ENCODE measurements at places on chromosomes 1 and 21.

DNA sequence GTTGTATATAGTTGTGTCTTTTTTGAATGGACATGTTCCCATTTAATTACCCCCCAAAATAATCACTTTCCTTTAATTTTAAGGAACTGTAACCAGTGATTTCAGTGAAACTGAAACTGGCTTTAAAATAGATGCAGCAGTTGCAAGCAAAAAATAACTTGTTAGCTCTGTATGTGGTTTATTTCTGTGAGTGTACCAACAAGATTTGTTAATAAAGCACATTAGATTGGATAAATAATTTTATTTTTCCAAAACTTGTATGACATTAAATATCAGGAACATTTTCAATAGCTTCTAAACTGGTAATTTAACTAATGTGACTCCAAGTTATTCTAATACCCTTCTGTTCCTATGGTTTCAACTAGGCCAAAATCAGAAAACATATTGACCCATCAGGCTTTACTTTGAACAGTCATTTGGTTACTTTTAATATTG lies 184.3 kb upstream of the CACYBP start:
- DNase-seq, result no peak

DNA sequence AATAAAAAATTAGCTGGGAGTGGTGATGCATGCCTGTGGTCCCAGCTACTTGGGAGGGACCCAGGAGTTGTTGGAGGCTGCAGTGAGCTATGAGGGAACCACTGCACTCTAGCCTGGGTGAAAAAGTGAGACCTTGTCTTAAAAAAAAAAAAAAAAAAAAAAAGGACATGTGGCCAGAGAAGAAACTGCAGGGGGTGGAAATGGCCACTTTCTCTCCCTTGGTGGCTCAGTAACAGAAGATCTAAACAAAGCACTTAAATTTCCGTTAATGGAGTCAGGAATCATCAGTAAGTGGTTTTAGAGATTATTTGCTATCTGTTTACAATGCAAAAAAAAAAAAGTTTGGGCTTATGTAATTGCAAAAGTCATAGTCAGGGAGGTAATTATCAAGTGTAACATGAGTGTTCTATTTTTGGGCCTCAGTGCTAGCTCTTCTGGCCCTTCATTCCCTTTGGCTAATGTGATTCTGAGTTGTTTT lies 19.3 kb upstream of the OPRD1 start:
- no peak for DNase-seq

DNA sequence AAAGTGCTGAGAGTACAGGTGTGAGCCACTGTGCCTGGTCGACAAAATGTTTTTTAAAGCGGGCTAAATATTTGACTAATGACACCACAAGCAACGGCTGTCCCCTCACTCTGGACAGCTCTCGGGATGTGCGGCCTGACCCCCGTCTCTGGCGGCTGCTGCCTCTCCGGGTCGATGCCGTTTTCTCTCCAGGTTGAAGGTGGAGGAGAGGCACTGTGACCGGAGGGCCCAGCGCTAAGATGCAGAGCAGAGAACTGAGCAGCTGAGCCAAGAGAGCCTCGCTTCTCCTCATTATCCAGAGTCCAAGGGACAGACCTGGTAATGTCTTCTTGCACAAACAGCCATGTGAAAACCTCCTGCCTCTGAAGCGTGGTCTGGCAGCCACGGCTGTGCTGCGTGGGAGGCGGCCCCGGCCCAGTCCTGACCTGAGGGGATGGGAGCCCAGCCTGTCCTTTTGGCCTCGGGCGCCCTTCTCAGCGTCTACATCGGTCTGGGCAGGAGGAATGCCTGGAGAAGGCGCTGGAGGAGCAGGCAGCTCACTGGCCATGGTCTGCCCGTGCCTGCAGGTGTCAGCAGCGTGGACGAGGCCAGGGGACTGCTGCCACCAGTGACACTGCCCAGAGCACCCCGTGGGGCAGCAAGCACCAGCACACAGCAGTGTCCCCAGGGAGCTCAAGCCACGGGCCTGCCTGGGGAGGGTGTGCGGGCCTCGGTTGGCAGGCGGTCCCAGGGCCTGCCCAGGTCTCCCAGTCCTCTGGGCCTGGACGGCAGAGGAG lies 10.3 kb downstream of the MORN1 start:
- no peak for DNase-seq

DNA sequence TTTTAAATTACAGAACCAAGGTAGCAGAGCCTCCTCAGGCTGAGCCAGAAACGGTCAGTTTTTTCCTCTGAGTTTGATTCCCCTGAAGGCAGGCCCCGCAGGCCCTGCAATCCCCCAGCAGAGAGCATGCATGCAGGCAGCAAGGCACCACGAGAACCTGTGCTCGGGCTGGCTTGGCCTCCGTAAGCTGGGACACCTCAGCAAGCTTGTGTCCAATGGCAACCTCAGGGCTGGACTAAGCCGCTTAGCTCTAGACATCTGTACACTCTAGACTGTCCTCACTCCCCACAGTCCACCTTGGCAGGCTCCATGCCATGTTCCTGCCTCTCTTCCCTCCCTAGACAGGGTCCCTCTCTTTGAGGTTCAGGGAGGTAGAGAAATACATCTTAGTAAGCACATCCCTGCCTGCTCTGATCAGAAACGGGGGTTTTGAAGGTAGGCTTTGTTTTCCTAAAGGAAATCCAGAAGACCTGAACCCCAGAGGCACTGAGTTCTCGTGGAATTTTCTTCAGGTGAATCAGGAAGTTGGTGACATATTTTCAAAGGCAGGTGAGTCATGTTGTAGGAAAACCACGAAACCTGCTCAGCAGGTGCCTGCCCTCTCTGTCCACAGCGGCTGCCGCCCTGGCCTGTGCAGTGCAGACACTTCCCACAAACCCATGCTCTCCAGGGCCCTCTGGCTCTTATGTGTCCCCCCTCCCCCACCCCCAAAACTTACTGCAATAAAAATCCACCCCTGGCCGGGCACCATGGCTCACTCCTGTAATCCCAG lies 7.0 kb downstream of the TMEM63A start:
- DNase-seq, result peak; percentile 90

GRCh38 chr21:34054259-34054658 lies 19.1 kb upstream of the MRPS6 start:
- peak; percentile 82 for DNase-seq

- no peak for DNase-seq
These were observed 110.2 kb downstream of the PSMG1 start for GRCh38 chr21:39073063-39073462.

DNA sequence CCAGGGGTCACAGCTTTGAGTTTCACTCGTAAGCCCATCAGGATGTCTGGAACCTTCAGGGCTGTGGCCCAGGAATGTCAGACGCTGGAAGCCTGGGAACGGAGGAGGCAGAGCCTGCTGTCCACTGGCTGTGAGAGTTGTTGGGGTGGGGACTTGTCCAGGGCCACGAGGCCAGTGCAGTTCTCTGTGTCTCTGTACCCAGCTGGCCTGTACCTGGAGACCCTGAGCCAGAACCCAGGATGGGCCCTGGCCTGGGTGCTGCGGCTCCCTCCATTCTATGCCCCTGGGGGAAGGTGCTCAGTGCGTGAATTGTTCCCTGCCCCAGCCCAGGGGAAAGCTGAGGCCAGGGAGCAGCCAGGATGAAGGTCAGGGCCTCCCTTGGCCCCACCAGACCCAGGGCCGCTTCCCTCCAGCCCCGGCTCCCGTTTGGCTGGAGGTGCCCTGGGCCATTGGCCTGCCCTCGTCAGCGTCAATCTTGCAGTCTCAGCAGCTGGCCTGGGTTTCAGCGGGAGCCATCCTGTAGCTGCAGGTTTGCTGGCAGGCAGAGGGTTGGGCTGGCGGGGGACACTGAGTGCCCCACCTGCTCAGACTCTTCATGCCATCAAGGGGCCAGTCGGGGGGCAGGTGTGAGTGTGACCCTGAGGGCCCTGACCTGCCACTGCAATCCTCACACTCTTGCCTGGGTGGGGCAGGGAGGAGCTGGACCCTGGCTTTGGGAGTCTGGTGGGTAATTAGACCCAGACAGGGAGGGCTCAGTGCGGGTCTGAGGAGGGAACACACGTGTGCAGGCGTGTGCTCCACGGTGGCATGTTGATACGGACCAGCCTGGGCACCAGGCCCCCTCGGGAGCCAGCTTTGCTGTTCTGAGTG lies 724 bp upstream of the CALML6 start:
- DNase-seq, result no peak

DNA sequence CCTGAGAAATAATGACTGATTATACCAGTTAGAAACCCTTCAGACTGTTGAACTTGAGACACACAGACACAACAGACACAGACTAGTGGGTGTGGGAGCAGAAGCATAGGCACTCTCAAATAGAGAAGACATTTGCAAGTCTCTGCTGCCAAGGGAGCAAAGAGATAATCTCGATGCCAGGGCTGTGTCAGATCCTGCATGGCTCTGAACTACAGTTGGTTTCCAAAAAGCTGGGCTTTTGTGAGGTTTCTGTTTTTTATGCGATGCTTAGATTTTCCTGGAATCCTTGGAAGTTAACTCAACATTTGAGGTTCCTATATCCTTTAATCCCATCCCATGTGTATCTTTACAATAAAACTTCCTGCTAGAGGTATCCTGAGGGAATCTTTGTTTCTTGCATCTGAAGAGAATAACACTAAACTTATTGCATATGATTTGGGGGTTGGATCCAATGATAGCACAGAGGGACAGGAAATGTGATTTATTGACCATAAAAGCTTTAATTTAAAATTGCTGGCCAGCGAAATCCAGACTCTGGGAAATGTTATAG lies 236.4 kb downstream of the SPATA17 start:
- no peak for DNase-seq
